ENCODE measurements at places on chromosomes 7 and 10. TPM values are rescaled to one million over a fixed set of nuclear protein-coding genes. Genes with fewer than 3 reads are reported as not detected.

NPTX2 gene
- not detected for total RNA-seq

GRCh38 chr10:126068322-126068721 is 172.0 kb downstream of the FANK1 start:
- no peak overlapping the region for H3K27ac ChIP-seq
- no peak for DNase-seq
- H3K4me1 ChIP-seq, result no peaks in the 10 kb centered on the region
- H3K4me3 ChIP-seq, result no peak overlapping the region

DNA sequence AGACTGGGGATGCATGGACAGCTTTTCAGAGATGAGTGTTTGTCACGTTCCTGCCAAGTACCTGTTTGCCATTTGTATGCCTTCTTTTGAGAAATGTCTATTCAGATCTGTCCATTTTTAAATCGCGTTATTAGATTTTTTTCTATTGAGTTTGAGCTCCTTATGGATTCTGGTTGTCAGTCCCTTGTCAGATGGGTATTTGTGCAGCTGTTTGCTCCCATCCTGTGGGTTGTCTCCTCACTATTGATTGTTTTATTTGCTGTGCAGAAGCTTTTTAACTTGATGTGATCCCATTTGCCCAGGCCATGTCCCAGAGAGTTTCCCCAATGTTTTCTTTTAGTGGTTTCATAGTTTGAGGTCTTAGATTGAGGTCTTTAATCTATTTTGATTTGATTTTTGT is 5.5 kb upstream of the PRKAR1B start:
- no peaks in the 10 kb centered on the region for H3K27me3 ChIP-seq
- no peak for DNase-seq
- no peaks in the 10 kb centered on the region for H3K4me1 ChIP-seq
- no peak overlapping the region for H3K27ac ChIP-seq
- H3K4me3 ChIP-seq, result no peak overlapping the region

DNA sequence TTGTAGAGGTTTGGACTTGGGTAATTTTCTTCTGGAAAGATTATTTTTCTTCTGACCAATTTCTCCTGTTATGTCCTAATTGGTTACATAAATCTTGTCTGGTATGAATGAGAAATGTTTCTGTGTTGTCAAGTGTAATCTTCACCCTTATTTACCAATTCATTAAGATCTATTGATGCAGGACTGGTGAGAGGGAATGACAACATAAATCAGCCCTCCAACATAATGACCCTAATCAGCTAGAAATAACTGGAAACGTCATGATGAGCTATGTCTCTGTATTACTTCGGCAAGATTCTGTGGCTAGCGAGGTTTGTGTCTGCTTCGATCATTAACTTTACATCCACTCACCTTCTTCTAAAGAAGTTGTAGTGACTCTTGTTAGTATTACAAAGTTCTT is 3.5 kb downstream of the FOXP2 start:
- H3K4me1 ChIP-seq, result no peaks in the 10 kb centered on the region
- no peak for DNase-seq
- no peaks in the 10 kb centered on the region for H3K27me3 ChIP-seq

CCDC146 gene
- 1.2 TPM for total RNA-seq

GRCh38 chr10:96548589-96548988 is 34.9 kb upstream of the TLL2 start:
- H3K27me3 ChIP-seq, result no peaks in the 10 kb centered on the region
- no peak for DNase-seq
- no peak overlapping the region for H3K4me3 ChIP-seq
- H3K27ac ChIP-seq, result no peak overlapping the region

DNA sequence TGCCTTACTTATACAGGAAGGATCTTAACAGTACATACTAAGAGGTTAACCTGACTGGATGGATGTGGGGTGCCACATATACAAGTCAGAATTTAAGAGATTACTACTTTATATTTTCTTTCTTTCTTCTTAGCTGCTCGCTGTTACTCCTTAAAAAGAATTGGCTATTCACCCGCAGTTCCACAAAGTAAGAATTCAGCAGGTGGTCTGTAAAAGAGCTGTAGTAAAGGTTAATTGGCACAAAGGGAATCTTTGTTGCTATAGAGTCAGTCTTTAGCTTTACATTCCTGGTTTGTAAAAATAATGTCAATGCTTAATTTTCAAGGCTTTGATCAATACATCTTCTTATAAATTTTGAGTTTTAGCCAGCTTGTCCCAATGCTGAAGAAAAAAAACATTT is 43.2 kb downstream of the RALA start:
- no peaks in the 10 kb centered on the region for H3K36me3 ChIP-seq
- no peak overlapping the region for H3K27ac ChIP-seq
- H3K4me1 ChIP-seq, result peaks cover 7% of the 10 kb centered on the region
- DNase-seq, result no peak
- H3K4me3 ChIP-seq, result no peak overlapping the region

DNA sequence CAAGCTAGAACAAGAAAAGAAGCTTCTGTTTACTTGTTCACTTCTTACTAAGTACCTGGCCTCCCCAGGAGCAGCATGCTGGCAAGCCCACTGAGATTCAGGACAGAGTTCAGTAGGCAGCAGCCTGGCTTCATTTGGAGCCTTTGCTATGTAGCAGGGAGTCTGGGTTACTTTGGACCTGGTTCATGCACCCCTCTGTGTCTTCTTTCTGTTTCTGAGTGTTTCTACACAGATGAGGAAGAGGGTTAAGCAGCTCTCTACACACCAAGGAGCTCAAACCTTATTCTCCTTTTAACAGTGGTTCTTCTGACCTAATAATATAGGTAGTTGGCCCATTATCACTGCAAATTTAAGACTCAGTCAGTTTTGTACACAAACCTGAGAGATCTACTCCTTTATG is 152.9 kb downstream of the ARID5B start:
- H3K4me1 ChIP-seq, result peaks cover 53% of the 10 kb centered on the region
- no peak for DNase-seq
- H3K27me3 ChIP-seq, result no peaks in the 10 kb centered on the region
- H3K4me3 ChIP-seq, result no peak overlapping the region

GRCh38 chr7:102146122-102146521 is 140.5 kb upstream of the SH2B2 start:
- H3K27ac ChIP-seq, result no peak overlapping the region
- no peaks in the 10 kb centered on the region for H3K36me3 ChIP-seq
- no peaks in the 10 kb centered on the region for H3K27me3 ChIP-seq
- no peaks in the 10 kb centered on the region for H3K4me1 ChIP-seq

PKD2L1 gene
- total RNA-seq, result not detected

SORBS1 gene
- 1.7 TPM for total RNA-seq

Data from CD8-positive, alpha-beta memory T cell (primary cell).